Upper lobe of left lung (tissue), 6 donors: ENCODE measurements at places on chromosomes 4 and X. TPM values are rescaled to one million over a fixed set of nuclear protein-coding genes. Genes with fewer than 3 reads are reported as not detected.

GLRA3 gene
- not detected for total RNA-seq

TAPT1 gene
- 22.3 TPM for total RNA-seq

DNA sequence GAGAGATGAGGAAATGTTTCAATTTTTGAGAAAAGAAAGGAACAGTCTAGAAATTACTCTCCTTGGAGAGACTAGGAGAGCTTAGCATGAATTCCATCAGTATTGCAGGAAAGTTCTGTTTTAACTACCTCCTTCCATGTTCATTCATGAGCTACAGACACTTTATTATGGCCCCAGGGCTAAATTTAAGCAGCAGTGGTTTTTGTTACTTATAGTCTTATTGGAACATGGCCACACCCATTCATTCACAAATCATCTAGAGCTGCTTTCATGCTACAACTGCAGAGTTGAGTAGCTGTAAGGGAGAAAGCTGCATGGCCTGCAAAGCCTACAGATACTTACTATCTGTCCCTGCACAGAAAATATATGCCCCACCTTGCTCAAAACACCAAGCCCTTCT is 81.7 kb downstream of the SHISA3 start:
- DNase-seq = no peak

GRCh38 chr4:184388106-184388505 is 86.2 kb downstream of the IRF2 start:
- no peak for DNase-seq

GRCh38 chrX:96183843-96184242 is 500.8 kb upstream of the DIAPH2 start:
- DNase-seq = no peak
